ENCODE measurements at places on chromosomes 3 and 15.

- peak; percentile 18 for DNase-seq
These were observed 57.7 kb downstream of the IGF2BP2 start for GRCh38 chr3:185767002-185767688.

DNA sequence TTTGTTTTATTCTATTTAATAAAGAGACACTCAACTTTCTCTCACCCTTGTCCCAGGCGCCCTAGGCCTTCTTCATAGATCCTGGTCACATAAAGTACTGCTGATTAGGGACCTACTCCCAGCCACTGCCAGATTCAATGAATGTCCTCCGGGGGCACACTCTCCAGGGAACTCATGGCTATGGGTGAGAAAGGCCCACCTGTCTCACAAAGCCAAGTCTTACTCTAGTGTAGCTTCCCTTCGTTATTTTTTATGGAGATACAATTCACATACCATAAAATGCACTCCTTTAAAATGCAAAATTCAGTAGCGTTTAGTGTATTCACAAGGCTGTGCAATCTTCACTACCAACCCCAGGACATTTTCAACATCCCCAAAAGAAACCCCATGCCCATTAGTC is 87.8 kb downstream of the ADCY5 start:
- DNase-seq, result no peak

- no peak for DNase-seq
These were observed 2.1 kb upstream of the NMB start for GRCh38 chr15:84659904-84660781.

DNA sequence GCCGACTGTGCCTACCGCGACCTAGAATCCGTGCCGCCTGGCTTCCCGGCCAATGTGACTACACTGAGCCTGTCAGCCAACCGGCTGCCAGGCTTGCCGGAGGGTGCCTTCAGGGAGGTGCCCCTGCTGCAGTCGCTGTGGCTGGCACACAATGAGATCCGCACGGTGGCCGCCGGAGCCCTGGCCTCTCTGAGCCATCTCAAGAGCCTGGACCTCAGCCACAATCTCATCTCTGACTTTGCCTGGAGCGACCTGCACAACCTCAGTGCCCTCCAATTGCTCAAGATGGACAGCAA is 1.4 kb downstream of the ISLR start:
- no peak for DNase-seq

All from EH (cell line).